ENCODE measurements at places on chromosomes 1 and 21. TPM values are rescaled to one million over a fixed set of nuclear protein-coding genes. Genes with fewer than 3 reads are reported as not detected.

- no peak for DNase-seq
These were observed 23.6 kb upstream of the COQ8A start for GRCh38 chr1:226916497-226916896.

DNA sequence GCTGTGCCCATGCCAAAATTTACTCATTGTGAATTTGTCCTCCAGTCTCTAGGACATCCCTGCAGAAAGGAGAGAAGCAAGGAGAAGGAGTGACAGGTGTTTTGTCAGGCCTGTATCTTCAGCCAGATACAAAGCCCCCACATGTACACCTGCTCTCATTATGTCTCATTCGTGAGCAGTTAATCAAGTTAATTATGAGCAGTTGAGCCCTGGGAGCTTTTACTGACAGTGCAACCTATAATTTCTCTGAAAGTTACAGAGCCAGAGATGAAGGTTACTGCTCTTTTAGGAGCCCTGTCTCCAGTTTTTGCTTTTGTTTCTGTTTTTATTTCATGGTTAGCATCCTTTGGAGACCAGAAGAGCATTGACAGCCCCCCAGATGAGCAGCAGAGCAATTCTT is 5.0 kb upstream of the ILDR2 start:
- DNase-seq, result no peak

C1orf87 gene
- not detected for total RNA-seq

TCHH gene
- not detected for total RNA-seq

DNA sequence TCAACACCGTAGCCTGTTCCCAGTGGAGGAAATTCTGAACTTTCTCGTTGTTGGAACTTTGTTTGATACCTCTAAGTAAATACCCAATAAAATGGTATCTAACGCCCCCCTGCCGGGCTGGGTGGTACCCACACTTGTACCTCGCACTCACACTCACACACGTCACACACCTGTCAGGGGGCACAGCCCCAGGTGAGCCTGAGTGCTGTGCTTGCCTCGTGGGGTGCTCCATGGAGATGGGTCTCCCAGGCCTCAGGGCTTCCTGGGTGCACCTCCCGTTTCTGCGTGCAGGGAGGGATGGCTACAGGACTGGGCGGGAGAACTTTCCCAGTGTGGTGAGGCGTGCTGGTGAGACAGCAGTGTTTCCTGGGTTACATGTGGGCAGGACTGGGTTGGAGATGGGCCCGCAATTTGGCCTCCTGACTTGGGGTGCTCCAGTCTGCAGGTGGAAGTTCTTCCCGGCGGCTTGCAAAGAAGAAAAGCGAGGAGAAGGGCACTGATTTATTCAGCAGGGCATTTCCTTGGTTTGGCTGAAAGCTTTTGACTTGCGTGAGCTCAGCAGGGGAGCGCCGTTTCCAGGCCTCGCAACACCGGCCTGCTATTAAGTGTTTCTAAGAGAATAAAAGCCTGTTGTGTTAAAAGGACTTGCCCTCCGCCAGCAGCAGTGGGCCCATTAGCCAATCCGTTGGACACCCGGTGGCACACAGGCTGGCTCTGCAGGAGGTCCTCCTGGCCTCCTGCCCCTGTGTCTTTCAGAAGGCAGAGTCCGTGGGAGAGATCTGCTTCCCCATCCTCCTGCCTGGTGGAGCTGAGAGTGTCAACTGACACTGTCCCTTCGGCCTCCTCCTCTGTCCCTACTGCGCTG is 79.7 kb downstream of the KIF26B start:
- DNase-seq, result no peak
